ENCODE measurements at places on chromosomes 5 and 9.

DNA sequence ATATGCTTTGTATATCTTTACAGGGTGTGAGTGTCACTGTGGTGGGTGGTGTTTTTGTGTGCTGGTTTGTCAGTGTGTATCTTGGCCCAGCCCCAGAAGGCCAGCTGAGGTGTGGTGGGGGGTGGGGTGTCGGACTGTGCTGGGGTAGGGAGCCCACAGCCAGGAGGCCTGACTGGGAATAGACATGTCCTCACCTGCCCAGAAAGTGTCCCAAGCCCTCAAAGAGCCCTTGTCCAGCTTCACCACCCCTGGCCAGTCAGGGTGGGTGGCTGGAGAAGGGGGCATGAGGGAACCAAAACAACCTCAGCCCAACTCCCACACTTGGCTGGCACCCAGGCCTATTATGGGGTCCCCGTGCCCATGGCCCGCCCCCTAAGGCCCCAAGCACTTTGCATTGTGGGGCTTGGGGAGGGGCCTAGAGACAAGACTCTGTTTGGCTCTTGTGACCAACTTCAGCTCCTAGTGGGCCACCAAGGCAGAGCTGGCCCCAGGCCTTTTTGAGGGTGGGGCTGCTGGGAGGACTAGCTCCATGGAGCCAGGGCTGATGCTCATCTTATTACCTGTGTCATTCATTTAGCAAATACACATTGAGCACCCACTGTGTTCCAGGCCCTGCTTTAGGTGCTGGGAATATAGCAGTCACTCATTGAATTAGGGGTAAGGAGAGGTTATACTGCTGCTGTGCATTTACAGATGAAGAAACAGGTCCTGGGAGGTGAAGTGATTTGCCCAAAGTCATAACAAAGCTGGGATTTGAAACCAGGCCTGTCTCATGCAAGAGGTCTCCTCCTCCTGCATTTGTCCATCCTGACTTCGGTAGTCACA, 56.2 kb upstream of the PSD2 start:
- DNase-seq: no peak

- no peak for DNase-seq
Measured at GRCh38 chr9:133818444-133818843, 80.3 kb upstream of the SARDH start.

DNA sequence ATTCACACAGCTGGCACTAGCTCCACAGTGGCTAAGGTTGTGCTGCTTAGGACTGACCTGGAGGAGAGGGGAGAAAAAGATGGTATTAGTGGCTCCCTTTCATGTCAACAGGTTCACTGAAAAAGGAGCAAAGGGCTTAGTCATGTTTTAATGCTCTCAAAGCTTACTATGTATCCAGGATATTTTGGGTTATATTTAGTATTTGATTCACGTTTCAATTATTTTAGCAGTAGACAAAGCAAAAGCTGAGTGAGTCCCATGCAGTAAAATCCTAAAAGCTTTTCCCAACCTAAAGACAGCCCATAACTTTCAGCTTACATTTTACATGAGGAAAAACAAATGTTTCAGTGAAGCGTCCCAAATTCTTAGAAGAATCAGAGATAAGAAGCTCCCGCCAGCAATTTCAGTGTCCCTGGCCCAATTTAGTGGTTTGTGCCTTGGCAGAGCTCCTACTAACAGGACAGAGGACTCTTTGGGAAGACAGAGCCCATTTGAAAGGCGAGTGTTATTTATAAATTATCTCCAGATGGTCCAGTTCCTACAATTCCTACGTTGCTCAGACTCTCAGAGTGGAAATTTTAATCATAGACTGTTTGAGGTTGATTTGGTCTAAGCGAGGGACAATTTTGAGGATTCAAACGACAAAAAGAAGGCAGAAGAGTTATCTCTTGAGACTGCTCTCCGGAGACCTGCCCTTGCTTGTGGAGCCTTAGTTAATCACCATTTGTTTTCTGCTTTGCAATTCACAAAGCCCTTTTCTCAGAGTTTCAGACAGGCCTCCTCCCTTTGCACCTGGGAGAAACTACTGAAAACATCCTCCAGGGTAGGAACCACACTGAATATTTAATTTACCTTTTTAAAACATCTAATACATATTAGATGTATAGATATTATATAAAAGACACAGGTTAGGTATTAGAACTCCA, 225.0 kb upstream of the ANKRD55 start:
- no peak for DNase-seq

DNA sequence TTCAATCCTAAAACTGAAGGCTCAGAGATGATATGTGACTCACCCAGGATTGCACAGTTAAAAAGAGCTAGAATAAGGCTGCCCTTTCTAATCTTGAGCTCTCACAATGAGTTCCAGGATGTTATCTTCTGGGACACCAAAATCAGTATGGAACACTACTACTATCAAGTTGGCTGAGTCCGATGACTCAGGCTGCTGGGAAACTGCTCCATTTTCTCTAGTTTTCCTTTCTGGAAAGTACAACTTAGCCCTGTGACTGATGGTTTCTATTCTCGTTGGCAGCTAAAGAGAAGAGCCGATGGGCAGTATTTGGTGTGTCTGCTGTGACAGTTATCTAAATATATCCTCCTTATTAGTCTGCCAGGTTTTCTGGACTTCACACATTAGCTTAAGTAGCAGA, 37.9 kb upstream of the DPYSL3 start:
- DNase-seq: no peak

- no peak for DNase-seq
Measured at GRCh38 chr5:136023958-136024541, 4.7 kb upstream of the TGFBI start.

DNA sequence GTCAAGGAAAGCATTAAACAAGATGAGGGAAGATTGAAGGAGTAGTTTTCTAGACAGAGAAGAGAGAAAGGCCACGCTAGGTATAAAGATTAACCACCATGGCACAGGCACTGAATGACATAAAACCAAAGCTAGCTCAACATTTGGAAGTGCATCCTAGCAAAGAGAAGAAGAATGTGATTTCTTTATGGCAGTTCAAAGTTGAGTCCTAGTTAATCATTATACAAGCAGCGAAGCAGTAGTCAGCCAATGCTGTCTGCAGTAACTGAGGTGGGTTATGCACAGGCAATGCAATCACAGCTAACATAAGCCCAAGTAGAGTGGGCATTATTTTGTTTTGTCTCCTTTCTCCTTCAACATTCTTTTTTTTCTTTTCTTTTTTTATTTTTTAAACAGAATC, 24.0 kb upstream of the ANKRD31 start:
- DNase-seq: no peak

DNA sequence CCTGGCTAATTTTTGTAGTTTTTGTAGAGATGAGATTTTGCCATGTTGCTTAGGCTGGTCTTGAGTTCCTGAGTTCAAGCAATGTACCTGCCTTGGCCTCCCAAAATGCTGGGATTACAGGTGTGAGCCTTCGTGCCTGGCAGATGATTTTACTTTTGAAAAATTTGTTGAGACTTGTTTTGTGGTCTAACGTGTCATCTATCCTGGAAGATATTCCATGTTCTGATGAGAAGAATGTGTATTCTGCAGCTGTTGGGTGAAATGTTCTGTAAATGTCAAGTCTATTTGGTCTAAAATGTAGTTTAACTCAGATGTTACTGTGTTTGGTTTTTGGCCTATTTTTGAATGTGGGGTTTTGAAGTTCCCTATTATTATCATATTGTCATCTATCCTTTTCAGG, 145.6 kb downstream of the XRCC4 start:
- DNase-seq: no peak

DNA sequence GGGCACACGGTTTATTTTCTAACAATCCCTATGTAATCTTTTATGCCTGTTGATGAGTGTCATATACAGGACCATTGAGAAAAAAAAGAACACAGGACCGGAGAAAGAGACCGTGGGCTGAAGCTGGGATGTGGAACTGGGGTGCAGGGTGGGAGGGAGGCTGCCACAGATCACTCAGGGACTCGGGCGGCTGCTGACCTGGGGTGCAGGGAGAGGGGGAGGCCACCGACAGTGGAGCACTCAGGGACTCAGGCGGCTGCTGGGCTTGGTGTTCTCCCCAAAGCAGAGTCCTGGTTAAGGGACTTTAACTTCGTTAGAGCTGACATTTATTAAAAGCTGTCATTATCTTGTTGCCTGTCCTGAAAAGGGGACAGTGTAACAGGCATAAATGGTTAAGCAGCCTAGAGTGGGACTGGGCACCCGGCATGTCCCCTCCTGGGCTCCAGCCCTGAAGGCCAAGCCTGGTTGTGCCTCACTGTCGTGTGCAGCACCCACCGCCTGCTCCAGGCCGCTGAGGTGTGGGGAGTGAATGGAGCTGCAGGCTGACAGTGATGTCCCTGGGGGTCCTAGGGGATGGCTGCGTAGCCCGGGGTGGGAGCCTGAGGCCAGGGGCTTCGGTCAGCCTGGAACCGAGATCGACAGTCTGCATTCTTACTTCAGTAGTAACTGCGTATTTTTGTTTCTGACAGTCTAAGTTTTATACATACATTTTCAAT, 14.0 kb downstream of the NDUFS6 start:
- DNase-seq: no peak

- DNase-seq: no peak
Measured at GRCh38 chr9:135945969-135946368, 15.2 kb downstream of the UBAC1 start.

DNA sequence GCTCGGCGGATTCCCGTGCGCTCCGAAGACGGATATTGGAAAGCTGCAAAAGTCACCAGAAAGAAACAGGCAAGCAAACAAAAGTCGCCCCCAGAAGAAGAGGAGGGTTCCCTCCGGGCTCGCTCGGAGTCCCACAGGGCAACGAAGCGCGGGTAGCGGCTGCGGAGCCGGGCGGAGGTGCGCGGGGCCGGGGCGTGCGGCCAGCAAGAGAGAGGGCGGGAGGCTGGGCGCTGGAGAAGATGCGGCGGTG, at the start of gene FBN2:
Gene FBN2 (minus strand): TSS at position 246 of the 250 bp plus-strand sequence. CDS start 642 bp downstream, outside the sequence.
- DNase-seq: no peak

GRCh38 chr5:44862808-44863207, 54.1 kb downstream of the MRPS30 start:
- no peak for DNase-seq

DNA sequence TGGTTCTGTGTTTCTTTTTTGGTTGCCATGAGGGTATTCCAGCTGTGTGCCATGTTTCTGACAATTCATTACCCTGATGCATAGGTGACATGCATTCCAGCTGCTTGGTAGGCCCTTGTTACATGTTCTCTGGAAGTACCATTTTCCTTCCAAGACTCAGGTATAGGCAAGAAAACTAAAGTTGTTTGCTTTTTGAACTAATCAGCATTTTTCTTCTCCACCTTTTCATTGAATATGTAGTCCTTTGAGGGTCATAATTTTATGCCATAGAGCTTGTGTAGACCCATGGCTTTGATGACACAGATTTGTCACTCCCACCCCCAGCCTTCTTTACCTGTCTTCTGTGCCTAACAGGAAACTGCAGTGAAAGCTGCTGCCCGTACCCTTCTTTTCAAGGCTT, 339.2 kb downstream of the MED10 start:
- no peak for DNase-seq

DNA sequence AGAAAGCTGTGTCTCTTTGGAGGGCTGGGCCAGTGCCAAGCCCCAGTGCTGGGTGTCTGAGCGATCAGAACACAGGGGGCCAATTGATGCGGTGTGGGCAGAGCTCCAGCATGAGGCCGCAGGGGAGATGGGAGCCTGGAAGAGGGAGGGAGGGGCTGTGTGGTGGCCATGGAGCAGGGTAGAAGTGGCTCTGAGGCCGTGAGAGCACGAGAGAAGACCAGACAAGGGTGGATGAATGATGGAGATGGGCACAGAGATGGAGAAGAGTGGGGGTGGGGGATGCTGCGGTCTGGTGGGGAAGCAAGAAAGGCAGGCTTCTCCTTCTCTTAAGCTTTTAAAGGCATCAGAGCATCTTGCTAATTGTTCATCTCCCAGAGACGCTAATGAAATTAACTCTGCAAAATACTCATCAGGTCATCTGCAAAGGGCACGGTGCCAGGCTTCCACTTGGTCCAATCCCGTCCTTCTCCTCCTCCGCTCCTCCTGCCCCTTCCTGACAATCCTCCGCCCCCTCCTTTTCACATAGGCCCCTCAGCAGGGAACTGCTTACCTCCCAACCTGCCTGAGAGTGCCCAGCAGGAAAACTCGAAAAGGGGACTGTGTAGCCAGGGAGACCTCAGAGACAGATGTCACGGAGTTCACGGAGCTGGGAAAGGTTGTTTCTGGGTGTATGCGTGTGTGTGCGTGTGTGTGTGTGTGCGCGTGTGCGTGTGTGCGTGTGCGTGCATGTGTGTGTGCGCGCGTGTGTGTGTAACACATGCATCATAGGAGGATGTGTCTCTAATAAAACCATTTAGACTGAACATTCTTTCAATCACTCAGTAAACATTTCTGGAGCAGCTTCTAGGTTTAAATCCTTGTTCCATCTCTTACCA, 7.1 kb upstream of the UNC5A start:
- DNase-seq: no peak

DNA sequence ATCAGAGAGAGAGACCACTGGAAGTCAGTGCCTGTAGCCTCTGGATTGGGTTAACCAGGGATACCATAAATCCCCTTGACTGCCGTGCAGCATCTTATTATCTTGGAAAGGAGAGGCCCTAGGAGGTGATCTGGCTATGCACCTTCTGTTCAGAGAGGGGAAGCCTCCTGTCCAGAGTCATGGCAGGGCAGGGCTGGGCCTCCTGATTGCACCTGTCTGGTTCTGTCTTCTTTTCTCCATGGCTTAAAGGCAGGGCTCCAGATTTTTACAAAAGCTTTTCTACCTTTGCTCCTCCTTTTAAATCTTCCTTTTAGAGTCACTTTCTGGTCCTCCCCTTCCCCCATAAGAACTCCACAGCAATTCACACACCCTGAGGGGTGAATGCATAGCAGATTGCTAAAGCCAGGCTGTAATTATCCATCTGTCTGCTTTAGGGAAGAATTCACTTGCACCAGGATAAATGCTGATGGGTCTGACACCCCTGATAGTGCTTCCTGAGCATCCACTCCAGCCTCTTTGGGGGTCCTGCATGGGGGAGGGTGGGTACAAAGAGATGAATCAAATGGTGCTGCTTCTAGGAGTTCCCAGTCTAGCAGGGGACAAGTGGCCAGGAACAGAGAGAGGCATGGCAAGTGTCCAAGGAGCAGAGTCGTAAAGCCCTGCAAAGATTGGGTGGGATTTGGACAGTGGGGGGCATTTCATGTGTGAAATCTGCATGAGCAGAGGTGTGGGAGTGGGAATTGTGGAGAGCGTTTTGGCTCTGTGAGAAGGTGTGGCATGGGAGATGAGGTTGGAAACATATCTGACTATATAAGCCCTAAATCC, 141.3 kb upstream of the ALDH1B1 start:
- no peak for DNase-seq

GRCh38 chr5:172178301-172178987, 9.6 kb downstream of the STK10 start:
- peak; percentile 22 for DNase-seq

DNA sequence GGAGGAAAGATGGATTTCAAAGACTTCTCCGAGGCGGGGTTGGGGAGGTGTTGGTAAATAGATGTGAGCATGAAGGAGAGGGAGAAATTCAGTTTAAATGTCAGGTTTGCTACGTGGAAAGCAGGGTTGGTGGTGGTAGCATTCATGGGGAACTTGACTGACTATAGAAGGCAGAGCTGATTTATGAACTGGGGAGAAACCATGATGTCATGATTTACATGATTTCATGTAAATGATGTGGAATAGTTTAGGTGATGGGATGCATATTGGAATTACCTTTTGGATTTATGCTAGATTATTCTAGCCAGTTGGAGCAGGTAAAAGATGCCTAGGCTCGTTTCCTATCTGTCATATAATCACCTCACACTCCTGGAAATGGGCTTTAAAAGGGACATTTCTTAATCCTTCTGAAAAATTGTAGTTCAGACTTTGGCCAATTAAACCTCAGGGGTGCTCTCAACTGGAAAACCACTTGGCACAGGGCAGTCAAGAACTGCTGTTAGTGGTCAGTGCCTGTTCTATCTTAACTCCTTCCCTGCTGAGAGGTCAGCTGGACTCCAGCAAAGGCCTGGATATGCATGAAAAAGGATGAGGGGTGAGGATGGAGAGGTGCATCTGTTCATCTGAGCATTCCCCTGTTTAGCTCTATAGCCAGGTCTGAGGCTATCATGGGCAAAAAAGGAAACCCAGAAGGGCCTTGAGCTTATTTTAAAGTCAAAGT, 50.1 kb upstream of the BASP1 start:
- DNase-seq: no peak

Measured in naive thymus-derived CD8-positive, alpha-beta T cell (primary cell).